GM23338 (cell line): ENCODE measurements at places on chromosomes 7 and 10.

DNA sequence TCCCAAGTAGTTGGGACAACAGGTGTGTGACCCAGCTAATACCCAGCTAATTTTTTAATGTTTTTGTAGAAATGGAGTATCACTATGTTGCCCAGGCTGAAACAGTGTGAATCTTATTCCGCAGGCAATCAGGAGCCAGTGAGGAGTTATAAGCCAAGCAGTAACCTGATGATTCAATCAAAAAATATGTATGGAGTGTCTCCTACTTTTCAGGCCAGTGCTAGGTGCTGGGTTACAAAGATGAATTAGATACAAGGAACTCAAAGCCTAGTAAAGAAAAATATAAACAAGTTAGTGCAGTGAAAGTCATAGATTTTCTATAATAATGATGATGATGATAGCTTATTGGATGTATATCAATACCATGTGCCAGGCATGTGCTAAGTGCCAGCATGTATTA is 13.2 kb upstream of the IFRD1 start:
- no peak for DNase-seq

DNA sequence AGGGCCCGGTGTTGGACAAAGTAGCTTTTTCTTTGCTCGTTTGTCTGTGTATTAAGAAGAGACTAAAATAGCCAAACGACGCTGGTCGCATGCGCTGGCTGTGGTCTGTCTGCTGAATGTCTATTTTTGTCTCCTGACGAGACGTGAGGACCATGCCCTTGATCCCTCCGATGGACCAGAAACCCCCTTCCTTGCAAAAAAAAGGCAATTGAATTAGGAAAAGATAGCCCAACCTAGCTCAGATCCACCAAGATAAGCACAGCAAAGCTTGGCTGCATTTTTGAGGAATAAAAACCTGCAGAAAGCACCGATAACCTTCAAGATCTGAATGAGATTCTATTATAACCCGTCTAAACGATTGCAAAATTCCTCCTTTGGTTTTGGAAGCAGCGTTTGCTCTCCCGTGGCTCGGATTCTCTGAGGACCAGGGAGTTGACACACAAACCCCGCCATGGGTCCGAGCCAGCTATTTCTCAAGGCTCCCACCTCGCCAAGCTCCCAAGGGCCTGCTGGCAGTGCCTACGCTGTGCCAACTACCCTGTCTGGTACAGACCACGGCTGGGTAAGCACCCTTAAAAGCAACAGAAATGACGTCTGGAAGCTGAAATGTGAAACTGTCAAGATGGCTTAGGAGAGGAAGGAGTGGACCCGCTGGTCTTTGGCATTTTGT is 17.7 kb upstream of the TTYH3 start:
- DNase-seq, result no peak

DNA sequence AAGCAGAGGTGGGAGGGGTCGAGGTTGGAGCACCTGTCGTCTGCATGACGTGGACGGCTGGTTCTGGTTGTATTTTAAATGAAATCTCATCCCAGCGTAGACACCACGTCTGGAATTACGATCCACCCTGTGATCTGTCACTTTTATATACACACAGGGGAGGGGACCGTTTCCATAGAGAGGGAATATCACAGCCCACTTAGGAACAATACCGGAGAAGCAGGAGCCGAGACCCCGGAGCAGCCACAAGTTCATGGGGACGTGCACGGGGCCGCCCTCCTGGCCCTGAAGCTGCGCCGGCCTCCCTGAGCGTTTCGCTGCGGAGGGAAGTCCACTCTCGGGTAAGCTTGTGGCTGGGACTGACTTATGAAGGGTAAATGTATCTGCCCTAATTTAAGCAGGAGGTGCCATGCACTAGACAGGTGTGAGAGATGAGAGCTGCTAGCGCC is at the start of gene UCN3:
UCN3 (plus strand) TSS at position 77 of the 449 bp plus-strand sequence. CDS start 8,755 bp downstream, outside the sequence.
- DNase-seq, result peak; percentile 21

GRCh38 chr10:68124718-68125117 is 15.4 kb downstream of the MYPN start:
- DNase-seq, result no peak
